IPS-NIHi11 (cell line): ENCODE measurements at places on chromosomes 3 and 15.
A peak's percentile ranks its signal among the peaks of the same experiment; 100 is the strongest.

GRCh38 chr3:64638981-64639481 lies 48.8 kb downstream of the ADAMTS9 start:
- DNase-seq = no peak

GRCh38 chr3:28250999-28251398 lies 9.6 kb downstream of the CMC1 start:
- DNase-seq = no peak

DNA sequence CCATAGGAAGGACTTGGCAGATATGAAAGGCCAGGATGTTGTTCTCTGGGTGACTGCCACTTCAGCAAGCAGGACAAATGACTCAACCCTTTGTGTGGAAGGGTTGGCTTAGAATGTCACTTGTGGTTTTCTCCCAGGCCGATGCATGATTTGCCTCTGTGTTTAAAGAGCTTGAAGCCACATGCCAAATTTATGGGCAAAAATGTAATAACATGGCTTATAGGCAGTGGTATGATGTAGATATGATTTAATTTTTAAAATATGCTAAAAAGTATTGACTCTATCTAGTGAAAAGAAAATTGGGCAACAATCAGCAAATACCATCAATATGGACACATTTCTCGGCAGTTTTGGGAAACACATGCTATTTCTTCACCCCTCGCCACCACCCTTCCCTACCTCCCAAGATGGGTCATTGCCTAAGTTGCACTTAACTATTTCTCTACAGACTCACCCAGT lies 114.6 kb downstream of the CYP19A1 start:
- DNase-seq = no peak

DNA sequence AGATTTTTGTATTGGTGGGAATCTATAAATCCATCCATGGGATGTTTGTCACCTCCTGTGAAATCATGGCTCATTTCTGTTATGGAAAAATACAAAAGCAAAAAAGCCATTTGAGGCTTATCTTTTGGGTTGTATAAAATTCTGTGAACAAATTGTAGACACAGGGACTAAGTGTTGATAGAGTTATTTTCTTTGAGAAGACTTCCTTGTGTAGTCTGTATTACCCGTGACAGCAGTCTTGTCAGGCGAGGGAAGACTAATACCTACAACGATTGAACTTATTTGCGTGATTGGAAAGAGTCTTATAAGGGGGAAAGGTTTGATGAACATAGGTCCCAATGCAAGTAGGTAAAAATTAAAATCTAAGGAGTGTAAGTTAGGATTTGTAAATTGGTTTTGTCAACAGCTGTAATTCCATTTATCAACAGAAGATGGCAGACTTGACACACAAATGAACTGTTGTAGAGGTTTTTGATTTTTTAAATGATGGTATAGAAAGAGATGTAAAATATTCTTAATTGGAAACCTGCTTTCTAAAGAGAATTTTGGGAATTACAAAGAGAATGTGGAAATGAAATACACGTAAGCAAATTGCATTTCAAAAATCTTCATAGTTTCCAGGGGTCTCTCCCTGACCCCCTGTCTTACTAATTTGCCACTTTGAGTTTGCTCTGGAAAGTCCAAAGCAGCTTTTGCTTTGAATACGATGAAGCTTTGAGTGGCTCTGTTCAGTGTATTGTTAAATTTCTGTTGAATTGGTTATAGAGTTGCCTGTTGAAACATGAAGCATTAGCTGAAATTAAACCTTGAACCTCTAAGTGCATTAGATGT lies 33.2 kb downstream of the SLC25A26 start:
- DNase-seq = peak; percentile 21

DNA sequence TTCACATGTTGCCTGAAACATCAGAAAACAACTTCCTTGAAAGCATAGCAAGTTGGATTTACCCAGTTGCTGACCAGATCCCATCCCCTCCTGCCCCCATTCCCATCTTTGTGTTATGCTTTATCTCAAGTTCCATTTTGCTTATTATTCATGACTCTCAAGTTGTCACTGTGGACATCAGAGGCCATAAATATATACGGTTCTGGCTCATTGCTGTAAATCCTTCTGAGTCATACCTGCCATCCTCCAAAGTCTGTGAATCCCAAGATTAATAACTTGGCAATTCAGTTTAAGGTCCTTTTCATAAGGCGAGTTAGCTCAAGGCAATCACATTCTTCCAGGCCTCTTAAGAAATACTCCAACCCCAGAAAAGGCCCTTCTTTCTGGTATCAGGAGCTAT lies 126.2 kb upstream of the C2CD4B start:
- no peak for DNase-seq

DNA sequence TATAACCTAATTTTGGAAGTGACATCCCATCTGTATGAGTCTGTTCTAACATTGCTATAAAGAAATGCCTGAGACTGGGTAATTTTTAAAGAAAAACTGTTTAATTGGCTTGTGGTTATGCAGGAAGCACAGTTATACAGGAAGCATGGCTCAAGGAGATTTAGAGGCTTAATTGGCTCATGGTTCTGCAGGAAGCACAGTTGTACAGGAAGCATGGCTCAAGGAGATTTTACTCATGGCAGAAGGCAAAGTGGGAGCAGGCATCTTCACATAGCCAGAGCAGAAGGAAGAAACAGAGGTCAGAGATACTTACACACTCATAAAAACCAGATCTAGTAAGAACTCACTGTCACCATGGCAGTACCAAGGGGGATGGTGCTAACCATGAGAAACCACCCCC lies 193.1 kb upstream of the ADAMTS9 start:
- no peak for DNase-seq

- no peak for DNase-seq
These were observed 86.7 kb downstream of the MAGI1 start for GRCh38 chr3:65951836-65952505.

- no peak for DNase-seq
These were observed 14.6 kb upstream of the FGD5 start for GRCh38 chr3:14803981-14804834.

DNA sequence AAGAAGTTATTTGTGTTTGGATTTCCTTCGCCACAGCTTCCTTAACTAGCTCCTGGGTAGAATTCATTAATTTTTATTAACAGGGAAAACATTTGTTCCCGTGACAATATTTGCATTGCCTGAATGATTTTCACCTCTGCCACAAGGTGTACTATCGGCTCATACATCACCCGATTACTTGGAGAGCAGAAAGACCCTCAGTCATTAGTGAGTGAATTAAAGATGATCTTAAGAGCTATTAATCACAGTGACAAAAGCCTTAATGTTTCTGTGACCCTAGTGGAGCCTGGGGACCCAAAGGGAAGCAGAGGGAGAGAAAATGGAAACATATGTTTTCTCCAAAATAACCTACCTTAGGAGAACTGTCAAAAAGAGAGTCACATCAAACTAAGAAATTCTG lies 228.3 kb downstream of the MECOM start:
- DNase-seq = no peak

GRCh38 chr3:114405202-114405990 lies 111.6 kb downstream of the TIGIT start:
- no peak for DNase-seq

DNA sequence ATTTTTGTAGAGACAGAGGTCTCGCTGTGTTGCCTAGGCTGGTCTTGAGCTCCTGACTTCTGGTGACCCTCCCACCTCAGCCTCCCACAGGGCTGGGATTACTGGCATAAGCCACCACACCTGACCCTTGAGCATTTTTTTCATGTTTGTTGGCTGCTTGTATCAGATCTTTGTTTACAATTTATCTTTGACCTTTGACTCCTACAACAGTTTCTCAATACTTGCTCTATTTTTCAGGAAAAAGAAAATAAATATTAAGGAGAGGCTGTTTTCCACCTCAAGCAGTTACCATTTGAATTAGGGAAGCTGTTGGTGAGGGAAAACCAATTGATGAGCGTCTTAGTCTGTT lies 44.5 kb downstream of the LIMD1 start:
- DNase-seq = no peak

DNA sequence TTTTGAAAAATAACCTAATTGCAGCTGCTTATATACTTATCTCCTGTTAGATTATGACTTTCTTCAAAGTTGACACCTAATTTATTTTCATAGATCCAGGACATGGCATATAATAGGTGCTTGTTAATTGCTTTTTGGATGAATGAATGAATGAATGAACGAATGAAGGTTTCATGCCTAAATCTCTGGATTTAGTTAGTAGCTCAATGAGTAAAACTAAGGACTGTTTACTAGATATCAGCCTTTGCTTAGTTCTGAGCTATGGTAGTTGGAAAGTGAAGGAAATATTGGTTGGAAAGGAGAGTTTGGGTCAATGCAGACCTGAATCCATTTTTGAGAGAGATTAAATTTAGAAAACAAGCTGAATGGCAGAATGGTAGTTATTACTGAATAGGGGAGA lies 160.4 kb upstream of the SGO1 start:
- no peak for DNase-seq

DNA sequence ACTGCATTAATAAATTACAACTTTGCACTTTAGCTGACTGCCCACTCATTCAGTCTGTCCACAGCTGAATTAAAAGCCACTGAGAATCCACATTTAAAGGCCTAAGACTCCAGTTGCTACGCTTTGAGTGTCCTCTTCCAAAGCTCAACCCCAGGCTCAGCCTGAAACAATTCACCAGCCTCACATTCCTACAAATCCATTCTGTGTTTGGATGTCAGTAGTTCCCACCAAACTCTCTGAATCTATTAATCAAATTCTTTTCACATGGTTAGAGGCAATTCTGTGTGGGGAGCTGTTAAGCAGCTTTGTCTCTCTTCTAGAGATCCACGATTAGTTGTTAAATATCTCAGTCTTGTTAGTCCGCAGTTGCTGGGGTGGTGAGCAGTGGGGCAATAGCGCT lies 116.8 kb upstream of the UBE2E2 start:
- no peak for DNase-seq

- DNase-seq = no peak
These were observed 92.0 kb downstream of the GABRG3 start for GRCh38 chr15:27062951-27063350.

- DNase-seq = no peak
These were observed 112.6 kb downstream of the GABRB3 start for GRCh38 chr15:26660241-26660640.

DNA sequence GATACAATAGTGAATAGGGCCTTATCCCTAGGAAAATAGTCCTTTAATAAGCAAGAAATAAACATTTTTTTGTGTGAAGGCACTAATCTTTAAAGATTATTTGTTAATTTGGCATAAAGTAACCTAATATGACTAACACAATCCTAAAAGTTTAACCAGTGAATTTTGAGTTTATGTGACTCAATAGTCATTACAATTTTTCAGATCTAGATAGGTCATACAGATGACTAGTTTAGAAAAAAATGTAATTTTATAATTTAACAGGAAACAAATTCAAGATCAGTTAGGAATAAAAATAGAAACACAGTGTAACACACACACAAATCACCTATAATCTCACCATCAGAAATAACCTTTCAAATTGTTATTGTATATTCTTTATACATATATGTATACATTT lies 620.7 kb upstream of the ALCAM start:
- DNase-seq = no peak

GRCh38 chr3:25782636-25782937 lies 656 bp downstream of the NGLY1 start:
- no peak for DNase-seq

- DNase-seq = no peak
These were observed 22.5 kb upstream of the CLK3 start for GRCh38 chr15:74593122-74593521.

- peak; percentile 42 for DNase-seq
These were observed 880 bp downstream of the PPP4R2 start for GRCh38 chr3:72997421-72997961.

- no peak for DNase-seq
These were observed 103.3 kb upstream of the GALNT15 start for GRCh38 chr3:16071206-16071605.

DNA sequence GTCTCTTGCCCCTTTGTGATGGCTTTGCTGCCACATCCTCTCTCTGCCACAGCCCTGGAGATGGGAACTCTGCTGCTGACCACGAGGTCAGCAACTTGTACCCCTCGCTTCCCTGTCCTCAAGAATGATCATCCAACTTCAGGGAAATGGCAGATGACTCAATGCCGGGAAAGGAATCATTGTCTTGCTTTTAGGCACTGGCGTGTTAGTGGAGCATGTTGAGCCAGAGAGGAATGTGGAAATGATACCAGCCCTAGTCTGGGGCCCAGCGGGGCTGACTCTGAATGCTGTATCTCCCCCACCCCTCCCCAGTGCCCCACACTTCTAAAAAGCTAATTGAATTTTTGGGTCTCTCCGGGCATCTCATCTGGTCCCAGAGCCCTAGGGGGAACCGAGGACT lies 184.9 kb upstream of the BHLHE40 start:
- no peak for DNase-seq

- DNase-seq = no peak
These were observed 46.0 kb upstream of the PLXNA1 start for GRCh38 chr3:126936853-126937425.

DNA sequence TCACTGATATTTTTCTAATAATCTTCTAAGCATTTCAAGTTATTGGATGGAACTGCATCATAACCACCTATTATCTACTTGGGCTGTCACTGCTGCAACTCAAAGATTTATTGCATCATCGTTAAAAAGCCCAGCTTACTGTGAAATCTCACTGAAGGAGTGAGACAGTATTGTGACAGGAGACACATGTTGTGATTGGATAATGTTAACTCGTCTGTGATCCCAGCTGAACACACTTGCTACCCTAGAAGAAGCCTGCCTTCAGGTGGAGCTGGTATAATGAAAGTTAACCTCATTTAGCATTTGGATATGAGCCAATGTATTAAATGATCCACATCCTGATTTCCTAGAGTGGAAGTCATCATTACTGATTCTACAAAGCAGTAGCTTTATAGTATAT lies 138.1 kb downstream of the MAP2K5 start:
- DNase-seq = no peak

DNA sequence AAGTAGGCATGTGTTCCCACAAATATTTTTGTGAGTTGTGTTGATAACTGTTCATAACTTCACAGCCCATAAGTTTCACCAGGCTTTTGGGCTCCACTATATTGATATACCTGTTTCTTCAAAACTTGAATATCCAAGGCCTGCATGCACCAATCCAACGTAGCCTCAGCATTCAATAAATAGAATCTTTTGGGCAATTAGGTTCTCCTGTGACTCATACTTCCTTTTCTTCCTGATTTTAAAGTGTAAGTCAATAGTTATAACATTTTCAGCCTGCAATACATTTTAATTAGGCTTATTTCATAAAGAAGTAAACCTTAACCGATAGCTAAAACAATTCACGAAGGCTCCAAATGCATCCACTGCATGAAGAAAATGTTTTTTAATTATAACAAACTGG lies 97.8 kb upstream of the SPRED1 start:
- no peak for DNase-seq

- DNase-seq = no peak
These were observed 139.1 kb downstream of the CBLB start for GRCh38 chr3:105729667-105730066.

GRCh38 chr3:15756505-15756904 lies 41.3 kb downstream of the ANKRD28 start:
- peak; percentile 19 for DNase-seq

- no peak for DNase-seq
These were observed 390.4 kb downstream of the ZIC1 start for GRCh38 chr3:147799601-147800000.

DNA sequence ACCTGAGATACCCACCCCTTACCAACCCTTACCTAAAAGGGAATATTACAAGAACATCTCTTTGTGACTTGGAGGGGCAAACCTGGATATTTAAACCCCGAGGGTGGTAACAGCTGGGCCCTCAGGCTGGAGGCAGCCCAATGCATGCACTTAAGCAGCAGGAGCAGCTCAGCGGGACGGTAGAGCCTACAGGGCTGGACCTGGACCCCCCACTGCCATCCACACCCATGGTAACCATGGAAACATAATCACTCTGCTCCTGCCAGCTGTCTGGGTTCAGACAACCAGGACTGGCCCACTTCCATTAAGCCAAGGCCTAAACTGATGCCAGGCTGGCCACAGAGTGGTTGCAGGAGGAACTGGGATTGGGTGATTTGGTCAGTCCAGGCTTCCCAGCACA lies 52.8 kb downstream of the ETFA start:
- no peak for DNase-seq
